NCI-H2029 (cell line): ENCODE measurements at places on chromosomes 12 and 14.
A peak's percentile ranks its signal among the peaks of the same experiment; 100 is the strongest.

- DNase-seq: no peak
Measured at GRCh38 chr12:8969861-8970411, 19.4 kb upstream of the KLRG1 start.

DNA sequence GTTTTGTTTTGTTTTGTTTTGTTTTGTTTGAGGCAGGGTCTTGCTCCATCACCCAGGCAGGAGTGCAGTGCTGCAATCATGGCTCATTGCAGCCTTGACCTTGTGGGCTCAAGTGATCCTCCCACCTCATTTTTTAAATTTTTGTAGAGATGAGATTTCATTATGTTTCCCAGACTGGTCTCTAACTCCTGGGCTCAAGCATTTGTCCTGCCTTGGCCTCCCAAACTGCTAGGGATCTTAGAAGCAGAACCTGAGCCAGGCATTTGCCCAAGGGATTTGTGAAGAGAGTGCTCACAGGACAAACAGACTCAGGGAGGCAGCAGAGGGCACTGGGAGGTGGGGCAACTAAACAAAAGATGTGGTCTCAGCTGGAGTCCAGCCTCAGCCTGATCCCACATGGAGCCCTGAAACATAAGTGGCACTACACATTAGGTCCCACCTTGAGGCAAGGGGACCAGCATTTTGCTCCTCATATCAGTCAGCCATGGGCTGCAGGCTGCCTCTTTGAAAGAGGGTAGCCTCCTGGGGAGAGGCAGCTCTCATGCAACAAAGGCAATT lies 86.2 kb upstream of the CMKLR1 start:
- DNase-seq: no peak

DNA sequence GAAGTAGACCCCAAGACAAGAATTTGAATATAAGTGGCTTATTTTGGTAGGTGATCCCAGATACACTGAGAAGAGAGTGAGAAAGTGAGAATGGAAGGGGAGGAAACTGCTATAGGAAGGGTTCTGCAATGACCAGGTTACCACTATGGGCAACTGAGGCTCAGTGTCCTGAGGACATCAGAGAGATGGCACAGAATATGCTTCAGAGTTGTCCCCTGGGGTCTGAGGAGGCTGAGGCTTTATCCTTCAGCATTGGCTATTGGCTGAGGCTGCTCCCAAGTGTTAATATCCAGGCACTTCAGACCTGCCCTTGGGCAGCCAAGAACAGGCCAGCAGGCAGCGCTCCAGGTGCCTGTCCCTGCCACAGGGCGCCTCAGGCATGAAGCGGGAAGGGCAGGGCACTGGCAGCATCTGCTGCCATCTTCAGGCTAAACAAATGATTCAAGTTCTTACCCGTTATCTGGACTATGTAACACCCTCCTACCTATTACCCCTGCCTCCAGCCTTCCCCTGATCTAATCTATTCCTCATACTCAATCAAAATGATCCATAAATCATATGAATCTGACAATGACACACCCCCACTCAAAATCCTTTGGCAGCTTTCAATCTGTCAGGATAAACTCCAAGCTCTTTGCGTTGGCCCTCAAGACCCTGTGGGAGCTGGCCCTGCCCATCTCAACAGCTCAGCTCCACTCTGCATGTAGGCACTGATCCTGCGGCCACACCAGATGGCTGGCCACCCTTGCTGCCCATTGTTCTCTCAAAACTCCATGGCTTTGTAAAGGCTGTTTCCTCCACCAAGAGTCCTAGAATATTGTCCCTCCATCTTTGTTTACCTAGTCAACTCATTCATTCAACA lies 42.4 kb downstream of the CKAP4 start:
- peak; percentile 25 for DNase-seq

DNA sequence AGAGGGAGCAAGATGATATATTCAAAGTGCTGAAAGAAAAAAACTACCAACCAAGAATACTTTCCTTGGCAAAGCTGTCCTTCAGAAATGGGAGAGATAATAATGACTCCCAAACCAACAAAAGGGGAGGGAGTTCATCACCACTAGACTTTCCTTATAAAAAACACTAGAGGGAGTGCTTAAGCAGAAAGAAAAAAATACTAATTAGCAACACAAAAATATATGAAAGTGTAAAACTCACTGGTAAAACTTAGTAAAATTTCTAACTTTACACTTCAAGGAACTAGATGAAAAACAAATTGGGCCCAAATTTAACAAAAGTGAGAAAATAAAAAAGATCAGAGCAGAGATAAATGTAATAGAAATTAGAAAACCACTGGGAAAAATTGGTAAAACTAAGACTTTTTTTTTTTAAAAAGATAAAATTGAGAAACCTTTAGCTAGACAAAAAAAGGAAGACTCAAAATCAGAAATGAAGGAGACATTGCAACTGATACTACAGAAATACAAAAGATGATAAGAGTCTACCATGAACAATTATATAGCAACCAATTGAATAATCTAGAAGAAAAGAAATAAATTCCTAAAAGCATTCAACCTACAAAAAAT lies 60.4 kb upstream of the FAR2 start:
- peak; percentile 3 for DNase-seq

- no peak for DNase-seq
Measured at GRCh38 chr12:38904537-38905479, 583 bp downstream of the CPNE8 start.

DNA sequence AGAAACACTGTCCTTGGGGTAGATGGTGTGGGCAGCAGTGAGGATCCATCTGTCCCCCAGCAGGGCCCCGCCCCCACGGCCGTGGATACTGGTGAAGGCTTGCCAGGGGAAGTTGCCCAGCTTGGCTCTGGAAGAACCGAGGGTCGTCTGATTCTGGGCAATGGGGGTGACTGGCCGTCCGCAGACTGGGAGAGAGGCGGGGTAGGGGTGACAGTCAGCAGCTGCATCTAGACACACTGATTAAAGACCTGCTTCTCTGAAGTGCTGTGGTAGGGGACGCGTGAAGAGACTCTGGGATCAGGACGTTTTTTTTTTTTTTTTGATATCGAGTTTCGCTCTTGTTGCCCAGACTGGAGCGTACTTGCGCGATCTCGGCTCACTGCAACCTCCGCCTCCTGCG lies 4.7 kb upstream of the C1R start:
- peak; percentile 39 for DNase-seq

GRCh38 chr14:74080820-74081460 lies 3.3 kb downstream of the ALDH6A1 start:
- no peak for DNase-seq

DNA sequence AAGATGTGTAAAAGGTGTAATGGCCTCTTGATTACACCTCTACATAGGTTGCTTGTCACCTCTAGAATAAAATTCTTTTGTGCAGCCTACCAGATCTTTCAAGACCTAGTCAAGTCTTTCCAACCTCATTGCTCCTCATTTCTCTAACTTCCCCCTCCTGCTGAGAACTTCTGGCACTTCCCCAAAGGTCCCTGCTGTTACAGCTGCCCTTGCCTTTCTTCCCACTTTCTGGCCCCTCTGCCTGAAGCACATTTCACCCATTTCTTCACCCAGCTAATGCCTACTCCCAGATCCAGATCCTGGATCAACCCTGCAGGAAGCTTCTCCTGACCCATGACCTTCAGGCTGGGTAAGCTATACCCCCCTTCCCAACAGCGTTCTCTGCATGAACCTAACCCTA lies 1.5 kb downstream of the TSHR start:
- DNase-seq: no peak

- DNase-seq: no peak
Measured at GRCh38 chr12:53091756-53092155, 5.7 kb upstream of the IGFBP6 start.

DNA sequence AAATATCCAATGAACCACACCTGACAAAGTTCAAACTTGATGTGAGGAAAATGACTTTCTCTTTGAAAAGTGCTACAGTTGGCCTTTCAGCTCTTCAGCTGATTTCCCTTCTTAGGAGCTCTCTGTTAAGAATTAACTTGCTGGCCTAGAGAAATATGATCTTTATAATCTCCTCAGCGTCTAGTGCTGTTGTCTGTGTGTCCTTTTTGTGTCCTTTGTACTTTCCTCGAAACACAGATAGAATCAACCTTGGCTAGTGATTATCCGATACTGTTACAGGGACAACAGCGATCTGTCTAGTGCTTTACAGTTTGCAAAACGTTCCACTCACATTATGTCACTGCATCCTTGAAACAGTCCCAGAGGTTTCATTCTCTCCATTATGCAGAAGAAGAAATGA lies 162.8 kb upstream of the RMST start:
- DNase-seq: no peak

GRCh38 chr14:59028476-59029202 lies 159.8 kb upstream of the DAAM1 start:
- peak; percentile 54 for DNase-seq

GRCh38 chr14:60964904-60965303 lies 16.0 kb downstream of the TRMT5 start:
- no peak for DNase-seq

DNA sequence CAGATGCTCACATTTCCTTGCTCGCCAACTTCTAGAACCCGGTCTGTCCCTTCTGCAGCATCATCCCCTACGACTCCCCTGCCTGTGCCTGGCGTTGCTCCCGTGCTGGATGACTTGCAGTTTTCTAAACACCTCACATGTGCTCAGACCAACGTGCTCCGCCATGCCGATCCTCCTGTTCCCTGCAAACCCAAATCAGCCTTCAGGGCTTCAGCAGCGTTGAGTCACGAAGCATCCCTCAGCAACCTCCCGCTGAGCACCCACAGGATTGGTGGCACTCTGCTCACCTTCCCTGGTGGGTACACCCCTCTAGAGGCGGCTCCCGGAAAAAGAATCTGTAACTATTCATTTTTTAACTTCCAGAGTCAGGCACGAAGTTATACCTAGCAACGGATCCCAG lies 2.8 kb upstream of the PIWIL1 start:
- DNase-seq: no peak

DNA sequence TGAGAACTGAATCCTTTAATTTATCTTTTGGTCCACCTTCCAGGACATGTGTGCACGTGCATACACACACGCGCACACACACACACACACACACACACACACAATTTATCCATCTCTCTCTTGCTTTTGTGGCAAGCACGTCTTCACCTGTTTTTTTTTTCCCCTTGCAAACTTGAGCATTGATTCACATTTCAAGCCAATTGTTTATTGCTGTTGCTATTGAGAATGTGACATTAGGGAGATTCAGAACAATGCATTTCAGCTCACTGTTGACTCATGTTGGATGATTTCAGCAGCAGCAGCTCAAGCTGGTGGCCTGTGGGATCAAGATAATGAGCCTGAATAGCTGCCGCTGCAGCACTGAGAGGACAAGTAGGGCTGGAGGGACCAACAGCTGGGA lies 128.9 kb downstream of the SNAPC1 start:
- no peak for DNase-seq

DNA sequence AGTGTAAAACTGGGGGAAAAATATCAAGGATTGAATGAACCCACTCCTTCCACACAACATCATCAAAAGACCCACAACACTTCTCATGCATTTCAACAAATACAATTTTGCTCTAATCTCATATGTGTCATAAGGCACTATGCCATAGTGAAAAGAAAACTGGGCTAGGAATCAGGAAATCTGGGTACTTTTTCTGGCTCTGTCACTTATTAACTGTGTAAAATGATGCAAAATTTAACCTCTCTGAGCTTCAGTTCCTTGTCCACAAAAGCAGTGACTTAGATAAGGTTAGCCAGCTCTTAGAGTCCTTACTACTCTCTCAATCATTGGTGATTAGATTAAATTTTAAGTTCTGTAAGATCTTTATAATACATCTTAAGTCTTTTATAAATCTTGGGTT lies 250.5 kb upstream of the SOX5 start:
- no peak for DNase-seq

DNA sequence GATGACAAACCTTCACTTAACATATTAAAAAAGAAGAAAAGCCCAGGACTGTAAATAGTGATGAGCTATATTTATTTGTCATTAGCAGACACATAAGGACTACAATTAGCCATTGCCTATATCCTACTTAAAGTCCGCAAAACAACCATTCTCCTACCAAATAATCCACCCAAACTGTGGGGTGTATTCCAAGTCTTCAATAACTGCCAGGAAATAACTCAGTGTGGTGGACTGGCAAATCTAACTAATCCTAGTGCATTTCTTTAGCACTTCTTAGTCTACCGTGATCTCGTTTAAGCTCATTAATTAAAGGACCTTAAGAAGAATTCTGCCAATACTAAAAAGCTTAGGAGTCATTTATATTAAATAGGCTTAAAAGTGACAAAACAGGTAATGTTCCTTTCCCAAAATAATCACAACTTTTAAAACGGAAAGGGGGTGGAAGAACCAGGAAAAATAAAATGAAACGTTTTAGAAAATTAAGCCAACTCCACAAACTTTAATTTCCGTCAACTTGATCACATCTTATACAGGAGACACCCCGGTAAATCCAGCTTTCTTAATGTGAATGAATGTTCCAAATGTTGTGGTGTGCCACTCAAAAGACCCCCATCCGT lies 1.8 kb downstream of the NOVA1 start:
- DNase-seq: no peak

DNA sequence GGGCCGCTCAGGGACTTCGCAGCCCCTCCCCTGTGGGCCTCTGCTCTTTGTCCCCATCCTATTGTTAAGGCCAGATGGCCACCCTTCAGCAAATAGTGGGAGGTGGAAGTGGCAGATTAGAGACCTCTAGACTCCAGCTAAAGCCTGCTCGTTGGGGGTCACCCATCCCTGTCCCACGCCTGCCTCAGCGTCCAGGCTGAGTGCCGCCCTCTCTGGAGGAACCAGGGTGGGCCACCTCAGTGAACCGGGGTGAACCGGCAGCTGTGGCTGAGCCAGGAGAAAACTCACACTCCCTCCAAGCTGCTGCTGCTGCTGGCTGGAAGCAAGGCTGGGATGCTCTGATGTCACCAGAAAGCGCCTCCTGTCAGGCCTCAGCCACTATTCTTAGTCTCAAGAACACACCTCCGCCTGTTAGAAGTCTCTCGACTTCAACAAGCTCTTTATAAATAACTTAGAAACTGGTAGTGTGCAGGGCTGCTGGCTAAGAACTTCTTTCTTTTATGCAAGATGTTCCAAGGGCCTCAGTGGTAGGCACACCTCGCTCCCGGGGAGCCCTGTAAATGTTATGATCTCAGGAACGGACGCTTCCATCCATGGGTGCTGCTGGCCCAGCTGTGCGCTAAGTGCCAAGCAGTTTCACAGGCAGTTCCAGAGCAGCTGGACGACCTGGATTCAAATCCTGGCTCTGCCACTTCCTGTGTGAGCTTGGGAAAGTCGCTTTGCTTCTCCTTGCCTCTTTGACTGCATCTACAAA lies 19.8 kb upstream of the TESC start:
- no peak for DNase-seq

DNA sequence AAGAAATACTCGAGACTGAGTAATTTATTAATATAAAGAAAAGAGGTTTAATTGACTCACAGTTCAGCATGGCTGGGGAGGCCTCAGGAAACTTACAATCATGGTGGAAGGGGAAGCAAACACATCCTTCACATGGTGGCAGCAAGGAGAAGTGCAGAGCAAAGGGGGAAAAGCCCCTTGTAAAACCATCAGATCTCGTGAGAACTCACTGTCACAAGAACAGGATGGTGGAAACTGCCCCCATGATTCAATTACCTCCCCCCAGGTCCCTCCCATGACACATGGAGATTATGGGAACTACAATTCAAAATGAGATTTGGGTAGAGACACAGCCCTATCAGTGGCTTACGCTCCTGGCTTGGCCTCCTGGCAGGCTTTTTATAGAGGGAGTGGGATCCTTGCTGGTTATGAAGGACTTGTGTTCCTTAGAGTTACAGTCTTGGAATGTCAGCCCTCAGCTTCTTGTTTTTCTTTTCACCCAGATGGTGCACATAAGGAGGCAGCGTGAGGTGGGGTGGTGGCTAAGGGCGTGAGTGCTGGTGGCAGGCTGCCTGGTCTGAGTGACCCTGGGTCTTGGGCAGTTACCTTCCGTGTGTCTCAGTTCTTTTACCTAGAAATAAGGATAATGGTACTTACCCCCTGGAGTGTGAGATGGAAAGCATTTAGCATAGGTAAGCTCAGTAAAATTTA lies 25.7 kb downstream of the TRAF3 start:
- no peak for DNase-seq

- peak; percentile 98 for DNase-seq
Measured at GRCh38 chr14:35336494-35337268, 44.5 kb downstream of the PSMA6 start.
